Activated T-cell treated with anti-CD3 and anti-CD28 coated beads for 24 hours (primary cell): ENCODE measurements at places on chromosomes 11 and 22.

GRCh38 chr11:103928802-103929161 is 107.7 kb upstream of the DDI1 start:
- no peak for DNase-seq

- DNase-seq: no peak
Measured at GRCh38 chr11:58762284-58763119, 30.8 kb upstream of the GLYAT start.

GRCh38 chr11:10309163-10310093 is 4.6 kb downstream of the ADM start:
- no peak for DNase-seq

DNA sequence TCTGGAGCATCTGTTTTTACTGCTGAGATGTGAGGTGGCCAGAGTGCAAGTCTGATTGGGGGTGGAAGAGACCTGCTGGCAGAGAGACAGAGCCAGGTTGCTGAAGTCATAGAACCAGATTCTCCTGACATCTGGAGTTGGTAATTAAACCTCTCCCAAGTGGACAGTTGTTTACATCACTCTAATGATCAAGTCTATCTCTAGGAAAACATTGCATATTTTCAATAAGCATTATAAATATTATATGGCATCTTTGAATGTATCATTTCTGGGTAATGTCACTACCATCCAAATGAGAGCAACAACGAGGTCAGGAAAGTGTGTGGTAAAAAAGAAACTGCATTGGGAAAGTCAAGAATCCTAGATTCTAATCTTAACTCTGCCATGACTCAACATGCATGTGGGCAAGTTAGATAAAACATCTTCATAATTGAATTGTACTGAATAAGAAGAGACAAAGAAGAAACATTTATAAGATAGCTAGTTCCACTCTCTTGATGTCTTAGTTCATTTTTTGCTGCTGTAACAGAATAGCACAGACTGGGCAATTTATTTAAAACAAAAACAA is 351.2 kb upstream of the API5 start:
- no peak for DNase-seq

DNA sequence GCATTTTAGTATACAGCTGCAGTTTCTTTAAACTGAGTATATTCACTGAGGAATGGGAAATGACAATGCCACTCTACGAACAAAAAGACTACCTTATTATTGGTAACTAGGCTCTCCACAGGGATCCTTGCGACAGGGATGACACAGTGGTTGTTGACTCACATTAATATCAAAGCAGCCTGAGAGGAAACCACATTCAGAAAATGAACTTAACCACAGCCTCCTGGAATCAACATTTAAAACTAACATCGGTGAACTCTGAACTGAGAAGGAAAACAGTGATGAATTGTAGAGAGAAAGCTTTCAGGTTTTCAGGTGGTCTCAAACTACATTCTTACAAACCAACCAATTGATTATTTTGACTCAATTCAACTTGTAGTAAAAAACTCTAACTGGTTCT is 90.3 kb upstream of the MTMR2 start:
- peak; percentile 25 for DNase-seq

DNA sequence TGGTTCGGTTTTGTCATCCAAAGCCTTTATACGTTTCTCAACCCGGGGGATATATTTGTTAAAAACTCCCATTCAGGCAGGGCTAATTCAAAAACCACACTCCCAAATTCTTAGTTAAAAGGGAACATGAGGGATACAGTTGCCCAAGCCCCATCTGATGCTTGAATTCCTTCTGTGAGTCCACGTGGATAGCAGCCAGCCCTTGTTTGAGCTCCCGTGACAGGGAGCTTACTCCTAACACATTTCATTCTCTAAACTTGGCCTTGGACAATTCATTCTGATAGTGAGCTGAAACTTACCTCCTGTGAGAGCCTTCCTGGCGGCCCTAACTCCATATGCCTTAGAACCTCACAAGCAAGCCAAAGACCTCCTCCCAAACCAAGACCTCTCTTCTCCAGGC is 357.5 kb downstream of the TENM4 start:
- no peak for DNase-seq

DNA sequence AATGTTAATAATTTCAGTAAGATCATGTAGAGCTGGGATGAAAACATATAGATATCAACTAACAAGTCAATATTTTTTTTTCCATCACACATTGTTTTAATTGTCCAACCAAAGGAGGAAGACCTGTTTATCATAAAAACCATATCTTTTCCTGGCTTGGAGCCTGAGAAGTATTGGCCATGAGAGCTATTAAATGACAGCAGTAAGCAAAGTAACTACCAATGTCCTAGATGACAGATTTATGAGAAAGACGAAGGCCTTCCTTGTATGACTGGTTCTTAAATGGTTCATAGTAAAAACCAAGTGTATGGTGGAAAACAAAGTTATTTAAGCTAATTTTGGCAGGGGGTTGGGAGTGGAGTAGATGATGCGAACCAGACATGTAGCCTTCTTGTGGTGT is 1147.1 kb upstream of the TENM4 start:
- no peak for DNase-seq

DNA sequence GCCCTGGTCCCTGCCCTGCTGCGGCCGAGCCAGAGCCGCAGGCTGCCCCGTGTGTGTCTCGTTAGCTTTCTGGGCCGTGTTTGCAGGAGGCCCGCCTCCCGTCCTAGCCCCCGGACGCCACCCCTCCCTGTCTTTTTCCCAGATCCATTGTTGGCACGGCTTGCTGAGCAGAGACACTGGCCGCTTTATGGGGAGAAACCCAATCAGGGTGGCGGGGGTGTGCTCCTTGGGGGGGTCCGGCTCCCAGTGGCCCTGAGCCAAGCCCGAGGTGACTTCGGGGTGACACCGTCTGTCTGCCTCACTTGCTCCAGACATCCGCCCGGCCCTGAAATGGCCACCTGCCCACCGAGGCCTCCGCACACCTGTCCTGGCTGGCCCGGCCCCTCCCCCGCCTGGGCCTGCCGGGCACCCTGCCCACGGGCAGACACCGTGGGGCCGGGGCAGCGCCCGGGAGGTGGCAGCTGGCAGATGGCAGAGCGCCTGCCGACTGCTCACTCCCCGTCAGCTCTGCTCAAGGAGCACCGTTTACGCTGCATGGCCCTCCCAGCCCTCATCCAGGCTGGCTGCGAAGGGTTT is 43.1 kb upstream of the PPARA start:
- DNase-seq: no peak

DNA sequence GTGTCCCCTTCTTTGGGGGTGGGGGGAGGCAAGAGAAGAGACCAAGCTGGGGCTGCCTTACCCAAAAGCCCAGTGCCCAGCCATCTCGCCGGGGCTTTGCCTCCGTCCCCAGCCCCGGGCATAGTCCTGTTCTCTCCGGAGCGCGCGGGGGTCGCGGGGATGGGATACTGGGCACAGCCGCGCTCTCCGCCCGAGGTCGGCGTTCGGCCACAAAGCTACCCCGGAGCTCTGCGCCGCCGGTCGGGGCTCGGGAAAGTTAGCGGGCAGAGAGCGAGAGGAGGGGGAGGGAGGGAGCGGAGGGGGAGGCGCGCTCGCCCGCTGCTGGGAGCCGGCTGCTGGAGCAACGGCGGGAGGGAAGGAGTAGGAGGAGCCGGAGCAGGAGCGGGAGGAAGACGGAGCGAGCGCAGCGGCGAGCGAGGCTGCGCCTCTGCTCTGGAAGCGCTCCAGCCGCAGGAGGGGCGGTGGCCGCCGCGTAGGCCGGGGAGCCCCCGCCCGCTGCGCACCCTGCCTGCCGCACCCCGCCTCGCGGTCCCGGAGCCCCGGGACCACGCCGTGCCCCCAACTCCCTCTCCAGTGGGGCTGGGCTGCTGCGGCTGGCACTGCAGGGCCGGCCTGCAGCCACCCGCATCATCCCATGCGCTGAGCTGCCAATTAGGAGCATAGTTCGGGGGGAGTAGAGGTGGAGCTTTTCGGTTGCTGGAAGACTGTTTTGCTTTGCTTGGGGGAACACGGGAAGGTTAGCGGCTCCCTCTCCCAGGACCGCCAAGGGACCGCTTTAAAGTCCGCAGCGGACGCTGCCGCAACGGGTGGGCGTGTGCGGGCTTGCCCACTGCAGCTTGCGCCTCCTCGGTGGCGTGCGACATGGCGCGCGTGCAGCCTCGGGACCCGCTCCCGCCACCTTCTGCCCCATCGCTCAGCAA is at the start of gene SCN4B:
Gene SCN4B, minus strand, starts transcription at position 272 of the 920 bp plus-strand sequence. Its CDS starts 150 bp downstream, at position 122.
- no peak for DNase-seq
